Brain microvascular endothelial cell (primary cell): ENCODE measurements at places on chromosomes 11 and 22.

DNA sequence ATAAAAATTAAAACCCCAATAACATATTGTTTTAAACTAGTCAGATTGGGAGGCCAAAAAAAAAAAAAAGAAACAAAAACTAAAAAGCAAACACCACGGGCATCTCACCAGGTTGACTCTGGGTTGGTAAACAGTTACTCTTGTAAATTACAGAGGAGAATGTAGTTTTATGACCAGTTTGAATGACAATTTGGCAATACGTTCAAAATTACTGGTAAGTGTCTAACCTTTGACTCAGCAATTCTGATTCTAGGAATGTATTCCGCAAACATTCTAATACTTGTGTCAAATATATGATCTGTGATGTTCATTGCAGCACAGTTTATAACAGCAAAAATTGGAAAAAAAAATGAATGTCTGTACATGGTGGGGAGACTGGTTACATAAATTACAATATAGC, 1376.0 kb downstream of the TBC1D22A start:
- DNase-seq = no peak

DNA sequence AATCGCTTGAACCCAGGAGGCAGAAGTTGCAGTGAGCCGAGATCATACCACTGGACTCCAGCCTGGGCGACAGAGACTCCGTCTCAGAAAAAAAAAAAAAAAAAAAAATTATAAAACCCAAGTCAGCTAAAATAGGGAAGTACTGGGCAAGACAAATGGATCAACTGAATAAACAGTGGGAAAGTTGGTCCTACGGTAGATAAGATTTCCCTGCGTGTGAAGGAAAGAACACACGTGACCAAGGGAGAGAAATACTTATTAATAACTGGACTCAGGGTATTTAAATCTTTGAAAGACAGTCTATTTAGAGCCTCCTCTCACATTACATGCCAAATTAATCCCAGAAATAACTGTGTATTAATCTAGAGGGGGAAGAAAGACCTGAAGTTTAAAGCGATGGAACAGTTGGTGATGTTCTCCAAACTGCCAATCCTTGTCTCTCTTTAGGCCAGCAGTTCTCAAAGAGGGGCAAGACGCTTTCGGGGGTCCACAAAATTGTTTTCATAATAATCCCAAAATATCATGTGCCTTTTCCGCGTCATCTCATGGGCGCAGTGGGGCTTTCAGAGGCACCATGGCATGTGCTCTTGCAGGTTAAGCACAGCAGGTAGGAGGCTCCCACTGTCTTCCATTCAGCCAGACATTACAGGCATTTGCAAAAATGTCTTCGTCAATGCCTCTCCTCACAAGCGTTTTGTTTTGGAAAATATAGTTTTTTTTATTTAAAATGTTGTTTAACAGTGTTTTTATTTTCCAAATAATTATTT, 6.6 kb downstream of the RTL6 start:
- no peak for DNase-seq

GRCh38 chr11:1330473-1330872, 21.0 kb upstream of the TOLLIP start:
- DNase-seq = no peak

DNA sequence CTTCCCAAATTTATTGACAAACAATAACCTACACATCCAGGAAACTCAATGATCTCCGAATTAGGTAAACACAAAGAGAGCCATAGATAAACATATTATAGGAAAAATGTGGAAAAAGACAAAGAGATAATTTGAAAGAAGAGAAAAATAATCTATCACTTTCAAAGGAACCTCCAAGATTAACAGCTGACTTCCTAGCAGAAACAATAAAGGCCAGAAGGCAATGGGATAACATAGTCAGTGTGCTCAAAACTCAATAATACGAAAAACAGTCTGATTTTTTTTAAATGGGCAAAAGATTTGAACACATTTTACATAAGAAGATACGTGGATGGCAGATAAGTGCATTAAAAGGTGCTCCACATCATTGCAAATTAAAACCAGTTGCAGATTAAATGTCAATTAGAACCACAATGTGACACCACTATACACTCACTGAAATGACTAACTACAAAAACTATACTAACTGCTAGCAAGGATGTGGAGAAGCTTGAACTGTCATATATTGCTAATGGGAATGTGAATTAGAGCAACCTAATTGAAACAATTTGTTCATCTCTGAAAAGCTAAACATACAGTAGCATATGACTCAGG, 300.4 kb downstream of the TMEM135 start:
- DNase-seq = no peak

DNA sequence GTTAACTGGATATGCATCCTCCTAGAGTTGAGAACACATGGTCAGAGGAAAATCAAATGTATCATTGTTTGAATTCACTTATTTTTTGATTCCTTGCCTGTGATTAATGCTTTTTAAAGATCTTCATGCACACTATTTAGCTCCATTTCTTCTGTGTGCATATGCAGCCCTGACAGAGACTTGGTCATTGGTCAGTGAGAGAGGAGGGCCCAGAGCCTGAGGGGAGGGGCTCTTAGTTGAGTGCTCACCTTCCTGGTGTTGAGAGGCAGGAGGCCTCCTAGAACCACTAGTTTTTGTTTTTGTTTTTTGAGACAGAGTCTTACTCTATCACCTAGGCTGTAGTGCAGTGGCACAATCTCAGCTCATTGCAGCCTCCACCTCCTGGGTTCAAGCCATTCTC, 48.9 kb downstream of the TNRC6B start:
- DNase-seq = no peak
